Endothelial cell of coronary artery (primary cell): ENCODE measurements at places on chromosomes 3 and 15. TPM values are rescaled to one million over a fixed set of nuclear protein-coding genes. Genes with fewer than 3 reads are reported as not detected.

The DNASE1L3 gene
- 0.09 and 0.18 TPM in 2 replicates for total RNA-seq

The CCDC80 gene
- 11.5 and 46.8 TPM in 2 replicates for total RNA-seq

The AHSG gene
- total RNA-seq = not detected in 2 replicates

The EBLN2 gene
- 4.4 and 7.2 TPM in 2 replicates for total RNA-seq

The HRH1 gene
- 11.7 and 24.4 TPM in 2 replicates for total RNA-seq

The CAMKV gene
- 0.18 TPM in 1 of 2 replicates, not detected in the other for total RNA-seq

The ANKUB1 gene
- total RNA-seq = not detected in 2 replicates

The RLBP1 gene
- total RNA-seq = not detected in 2 replicates

The GP9 gene
- not detected in 2 replicates for total RNA-seq

The PRR20G gene
- total RNA-seq = not detected in 2 replicates

The PSTPIP1 gene
- 0.09 and 0.47 TPM in 2 replicates for total RNA-seq

The ST8SIA2 gene
- not detected in 2 replicates for total RNA-seq

The SNUPN gene
- total RNA-seq = 19.7 and 20.6 TPM in 2 replicates

The SPSB4 gene
- total RNA-seq = not detected in 2 replicates

The SLC12A1 gene
- total RNA-seq = not detected in 2 replicates

The FNDC3B gene
- 117 and 186 TPM in 2 replicates for total RNA-seq

The HCLS1 gene
- 53.7 and 65.9 TPM in 2 replicates for total RNA-seq

The TTLL13 gene
- total RNA-seq = under 0.01 TPM in 1 of 2 replicates, not detected in the other

The SENP7 gene
- 12.0 and 15.4 TPM in 2 replicates for total RNA-seq

The ARRDC4 gene
- 0.45 and 2.4 TPM in 2 replicates for total RNA-seq

The PLSCR2 gene
- 0.18 TPM in 1 of 2 replicates, not detected in the other for total RNA-seq

The PLA2G4E gene
- total RNA-seq = not detected in 2 replicates

The APOD gene
- 2.2 and 7.8 TPM in 2 replicates for total RNA-seq

The PDIA5 gene
- total RNA-seq = 29.1 and 43.2 TPM in 2 replicates

The CD200R1 gene
- not detected in 2 replicates for total RNA-seq

The B3GNT5 gene
- 17.8 and 18.1 TPM in 2 replicates for total RNA-seq

The MAGEL2 gene
- total RNA-seq = 0.09 TPM in 1 of 2 replicates, not detected in the other

The SERP1 gene
- 169 and 236 TPM in 2 replicates for total RNA-seq

The ALCAM gene
- total RNA-seq = 87.5 and 152 TPM in 2 replicates

The SIDT1 gene
- 0.27 TPM in 1 of 2 replicates, not detected in the other for total RNA-seq

The TMEM212 gene
- total RNA-seq = not detected in 2 replicates

The DENND4A gene
- 17.9 and 29.4 TPM in 2 replicates for total RNA-seq

The IL5RA gene
- not detected in 2 replicates for total RNA-seq

The PAQR5 gene
- 0.28 and 0.36 TPM in 2 replicates for total RNA-seq

The AGTR1 gene
- total RNA-seq = not detected in 2 replicates

The SNX22 gene
- 0.28 and 0.45 TPM in 2 replicates for total RNA-seq

The WWTR1 gene
- total RNA-seq = 70.5 and 90.1 TPM in 2 replicates

The RNU5B-1 gene
- not detected in 2 replicates for total RNA-seq

The ACTRT3 gene
- 3.3 and 4.3 TPM in 2 replicates for total RNA-seq

The TRIM42 gene
- total RNA-seq = not detected in 2 replicates

The GOLGA8S gene
- total RNA-seq = under 0.01 and 0.09 TPM in 2 replicates

The FAIM gene
- 8.5 and 8.6 TPM in 2 replicates for total RNA-seq

The NMB gene
- total RNA-seq = 2.9 and 3.9 TPM in 2 replicates

The KIF23 gene
- 18.1 and 39.0 TPM in 2 replicates for total RNA-seq

The AMT gene
- 0.27 and 1.2 TPM in 2 replicates for total RNA-seq

The ERICH6 gene
- total RNA-seq = under 0.01 TPM in 1 of 2 replicates, not detected in the other

The TBC1D5 gene
- 60.1 and 67.8 TPM in 2 replicates for total RNA-seq

The MAGI1 gene
- total RNA-seq = 30.3 and 44.2 TPM in 2 replicates

The CELSR3 gene
- 0.18 and 0.47 TPM in 2 replicates for total RNA-seq

The C15orf61 gene
- total RNA-seq = 1.3 and 1.4 TPM in 2 replicates

The CCDC39 gene
- under 0.01 TPM in 1 of 2 replicates, not detected in the other for total RNA-seq

The SCAMP5 gene
- total RNA-seq = 1.9 and 3.3 TPM in 2 replicates
